NCI-H2081 (cell line): ENCODE measurements at places on chromosomes 1 and 21.

- DNase-seq = no peak
Observed at GRCh38 chr1:172040466-172040865, 199.2 kb downstream of the DNM3 start.

DNA sequence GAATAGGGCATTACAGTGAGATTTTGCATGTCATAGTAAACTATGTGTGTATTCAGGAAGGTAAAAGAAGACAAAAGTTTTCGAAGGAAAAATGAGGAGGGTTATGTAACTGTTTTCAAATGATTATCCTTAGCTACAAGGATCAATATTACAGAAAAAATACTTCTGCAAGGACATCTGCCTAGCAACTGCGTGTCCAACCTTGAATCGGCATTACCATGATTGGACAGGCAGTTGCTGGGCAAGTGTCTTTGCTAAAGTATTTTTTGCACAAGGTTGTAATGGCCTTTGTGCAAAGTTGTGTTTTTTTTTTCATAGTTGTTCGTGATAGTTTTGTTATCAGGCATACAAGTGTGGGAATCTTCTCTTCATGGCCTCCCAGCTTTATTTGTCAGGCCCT, 136.8 kb downstream of the FASLG start:
- no peak for DNase-seq

DNA sequence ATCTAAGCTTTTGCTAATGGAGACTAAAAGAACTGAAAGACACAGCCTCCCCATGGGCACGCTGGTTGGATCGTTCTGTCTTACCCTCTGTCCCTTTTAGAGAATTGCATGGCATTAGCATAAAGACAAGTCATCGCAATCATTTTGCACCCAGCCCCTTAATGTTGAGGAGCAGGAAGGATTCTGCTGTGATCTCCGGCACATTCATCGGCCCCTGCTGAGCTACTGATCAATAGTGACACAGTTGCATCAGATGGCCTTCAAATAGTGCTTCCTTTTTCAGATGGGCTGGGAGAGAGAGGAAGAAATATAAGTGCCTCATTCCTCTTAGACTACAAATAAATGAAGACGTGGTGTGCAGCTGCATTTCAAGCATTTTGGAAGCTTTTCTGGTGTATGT, 75.4 kb downstream of the NOS1AP start:
- peak; percentile 16 for DNase-seq

- no peak for DNase-seq
Observed at GRCh38 chr1:167802235-167802634, 80.5 kb downstream of the MPZL1 start.

DNA sequence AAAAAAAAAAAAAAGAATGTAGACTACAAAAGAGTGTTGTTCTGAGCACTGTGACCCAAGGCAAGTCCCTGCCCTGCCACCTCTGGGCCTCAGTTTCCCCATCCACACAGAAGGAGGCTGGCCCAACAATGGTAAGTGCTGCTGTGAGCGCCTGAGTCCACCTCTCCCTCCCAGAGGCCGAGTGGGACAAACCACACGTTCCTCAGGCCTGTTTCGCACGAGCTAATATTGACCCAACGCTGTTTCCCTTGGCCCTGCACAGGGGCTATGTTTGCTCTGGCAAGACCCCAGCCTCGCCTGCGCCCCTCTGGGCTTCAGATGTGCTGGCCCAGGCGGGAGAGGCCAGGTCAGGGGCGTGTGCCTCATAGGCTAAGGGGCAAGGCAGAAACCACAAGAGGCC, 12.6 kb upstream of the LAPTM5 start:
- DNase-seq = no peak

DNA sequence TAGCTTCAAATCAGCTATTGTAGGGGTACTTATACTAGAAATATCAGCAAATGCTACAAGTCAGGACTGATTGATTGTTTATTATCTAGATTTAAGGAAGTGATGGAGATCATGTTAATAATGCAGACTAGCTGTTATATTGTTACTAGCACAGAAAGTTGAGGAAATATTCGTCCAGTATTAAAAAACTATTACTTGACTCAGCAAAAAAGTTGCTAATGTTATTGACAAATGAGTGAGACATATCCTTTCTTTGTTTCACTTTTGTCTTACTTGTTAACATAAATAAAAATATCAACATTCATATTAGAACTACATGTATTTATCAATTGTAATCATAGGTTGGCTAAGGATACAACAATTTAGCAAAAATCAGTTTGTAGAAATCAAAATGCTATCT, 114.1 kb downstream of the WDR3 start:
- no peak for DNase-seq

DNA sequence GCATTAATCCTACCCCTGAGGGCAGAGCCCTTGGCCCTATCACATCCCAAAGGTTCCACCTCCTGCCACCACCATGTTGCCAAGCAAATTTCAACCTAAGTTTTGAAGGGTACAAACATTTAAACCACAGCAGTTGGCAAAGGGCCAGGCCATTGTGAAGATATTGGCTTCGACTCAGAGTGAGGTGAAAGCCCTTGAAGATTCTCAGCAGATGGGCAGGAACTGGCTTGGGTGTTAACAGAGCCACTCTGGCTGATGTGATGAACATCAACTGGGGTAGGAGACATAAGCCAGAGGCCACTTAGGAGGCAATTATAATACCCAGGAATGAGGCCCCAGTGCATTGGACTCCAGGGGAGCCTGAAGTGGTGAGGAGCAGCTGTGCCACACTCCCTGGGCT, 207.7 kb upstream of the KAZN start:
- DNase-seq = no peak

GRCh38 chr1:238264951-238265350, 374.2 kb upstream of the ZP4 start:
- no peak for DNase-seq

DNA sequence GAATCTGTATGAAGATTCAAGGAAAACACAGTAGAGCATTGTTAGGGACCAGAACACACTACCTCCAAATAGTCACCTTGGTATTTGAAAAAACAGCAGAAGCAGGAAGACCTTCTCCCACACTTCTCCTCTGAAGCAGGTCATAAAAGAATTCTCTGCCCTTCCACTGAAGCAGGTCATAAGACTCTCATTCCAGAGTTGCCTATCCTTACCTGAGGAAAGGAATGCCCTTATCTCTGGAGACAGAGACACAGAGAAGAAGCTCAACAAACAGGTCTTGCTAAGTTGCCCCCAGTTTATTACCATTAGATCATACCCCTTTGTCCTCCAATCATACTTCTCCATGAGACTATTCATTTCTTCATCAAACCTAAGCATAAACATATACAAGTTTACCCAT, 225.8 kb upstream of the TNR start:
- DNase-seq = no peak

DNA sequence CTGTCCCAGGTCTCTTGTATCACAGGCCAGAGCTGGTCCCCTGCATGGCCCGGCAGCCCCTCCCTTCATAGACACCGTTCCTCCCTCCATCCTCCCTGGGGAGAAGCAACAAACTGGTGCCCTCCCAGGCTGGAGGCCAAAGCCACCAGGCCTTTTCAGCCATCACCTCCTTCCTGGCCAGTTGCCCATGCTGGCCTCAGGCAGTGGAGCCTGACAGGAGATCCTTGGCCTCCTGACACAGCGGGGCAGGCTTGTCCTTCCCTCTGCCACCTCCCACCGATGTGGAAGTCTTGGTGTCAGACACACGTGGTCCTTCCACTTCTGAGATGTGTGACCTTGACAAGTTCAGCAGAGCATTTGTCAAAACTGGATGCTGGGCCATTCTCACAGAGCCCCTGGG, 206.0 kb downstream of the HIVEP3 start:
- no peak for DNase-seq

- no peak for DNase-seq
Observed at GRCh38 chr1:32920833-32921232, 19.6 kb upstream of the TMEM54 start.

DNA sequence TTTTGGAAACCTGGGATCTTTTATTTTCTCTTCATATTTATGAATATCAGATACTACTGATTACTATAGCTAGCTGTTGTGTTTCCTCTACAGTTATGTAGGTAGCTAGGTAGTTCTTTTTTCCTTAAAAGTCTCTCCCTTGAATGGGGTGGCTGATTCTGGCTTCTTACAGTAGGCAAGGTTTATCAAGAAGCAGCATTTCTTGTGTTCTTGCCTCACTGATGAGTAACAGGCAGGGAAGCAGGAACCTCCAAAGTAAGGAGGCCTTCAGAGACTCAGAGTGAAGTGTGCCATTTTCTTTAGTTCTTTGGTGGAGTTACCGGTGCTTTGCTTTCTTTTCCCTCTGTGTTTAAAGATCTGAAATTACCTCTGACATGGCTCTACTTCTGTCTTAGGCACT, 56.0 kb downstream of the ZMYM4 start:
- no peak for DNase-seq

DNA sequence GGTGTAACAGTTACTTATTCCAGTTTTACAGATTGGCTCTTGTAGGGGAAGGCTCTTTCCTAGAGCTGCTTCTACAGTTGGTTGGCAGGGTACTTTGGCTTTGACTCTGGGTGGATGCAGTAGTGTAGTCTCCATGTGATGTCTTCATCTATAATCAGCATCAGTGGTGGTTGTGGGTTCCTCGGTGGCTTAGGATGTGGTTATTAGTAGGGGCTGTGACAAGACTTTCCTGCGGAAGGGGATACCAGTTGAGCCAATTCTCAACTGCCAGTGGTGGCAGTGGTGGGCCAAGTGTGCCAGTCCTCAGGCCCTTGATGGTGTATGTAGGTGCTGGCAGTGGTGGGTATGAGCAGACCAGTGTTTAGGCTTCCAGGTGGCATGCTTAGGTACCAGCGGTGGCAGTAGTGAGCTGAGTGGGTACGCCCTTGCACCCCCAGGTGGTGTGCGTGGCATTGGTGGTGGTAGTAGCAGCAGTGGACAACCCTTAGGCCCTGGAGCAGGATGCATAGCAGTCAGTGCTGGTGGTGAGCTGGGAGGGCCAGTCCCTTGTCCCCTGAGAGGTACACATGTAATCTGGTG, 27.2 kb upstream of the KLF18 start:
- no peak for DNase-seq
